ENCODE measurements at places on chromosomes 2 and 18. TPM values are rescaled to one million over a fixed set of nuclear protein-coding genes. Genes with fewer than 3 reads are reported as not detected.
A peak's percentile ranks its signal among the peaks of the same experiment; 100 is the strongest.

Gene ABCB11
- total RNA-seq, result not detected

Gene KIDINS220
- 28.9 TPM for total RNA-seq

Gene MAL
- 178 TPM for total RNA-seq

Gene TRABD2A
- 30.2 TPM for total RNA-seq

Gene POU3F3
- total RNA-seq, result not detected

Gene SH3RF3
- 0.05 TPM for total RNA-seq

Gene EFR3B
- 0.61 TPM for total RNA-seq

Gene FSHR
- not detected for total RNA-seq

Gene ABHD1
- total RNA-seq, result 0.29 TPM

Gene OTOF
- 115 TPM for total RNA-seq

- DNase-seq, result no peak
Measured at GRCh38 chr18:59057969-59058368, 81.7 kb upstream of the SEC11C start.

GRCh38 chr2:43165378-43166069 lies 60.9 kb downstream of the ZFP36L2 start:
- no peak for DNase-seq

GRCh38 chr2:106012001-106012590 lies 182.0 kb downstream of the UXS1 start:
- no peak for DNase-seq

DNA sequence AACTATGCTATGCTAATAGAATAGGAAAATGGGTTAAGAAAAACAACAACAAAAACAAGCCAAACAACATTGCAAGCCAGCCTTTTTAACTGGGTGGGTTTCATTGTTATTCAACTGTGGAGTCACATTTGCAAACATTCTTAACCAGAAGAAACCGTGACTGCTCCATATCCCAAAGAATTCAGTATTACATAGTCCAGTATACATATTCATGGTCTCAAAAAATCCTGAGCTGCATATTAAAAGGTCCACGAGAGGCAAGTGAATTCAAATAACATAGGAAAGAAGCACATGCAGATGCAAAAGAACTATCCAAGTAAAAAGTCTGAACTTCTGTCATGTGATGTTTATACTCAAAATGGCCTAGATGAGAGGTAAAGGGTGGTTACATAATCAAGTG lies 179.1 kb upstream of the ETAA1 start:
- no peak for DNase-seq

- no peak for DNase-seq
Measured at GRCh38 chr2:50515638-50516037, 516.3 kb downstream of the NRXN1 start.

DNA sequence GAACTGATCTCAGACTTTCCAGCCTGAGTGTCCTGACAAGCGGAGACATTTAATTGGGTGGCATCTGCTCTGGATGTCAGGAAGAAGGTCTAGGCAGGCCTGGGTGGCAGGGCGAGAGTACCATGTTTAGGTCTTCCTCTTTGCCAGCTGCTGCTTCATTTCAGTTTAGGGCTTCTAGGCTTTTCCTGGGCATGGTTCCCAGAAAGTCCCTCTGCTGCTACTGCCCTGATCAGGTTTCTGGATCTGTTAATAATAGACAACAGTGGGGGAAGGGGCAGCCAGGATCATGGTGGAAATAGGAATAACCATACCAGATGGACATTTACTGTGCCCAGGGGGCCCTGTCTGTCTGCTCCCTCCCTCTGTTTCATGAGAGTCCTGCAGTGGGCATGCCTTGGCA lies 2.3 kb upstream of the PLCD4 start:
- no peak for DNase-seq

DNA sequence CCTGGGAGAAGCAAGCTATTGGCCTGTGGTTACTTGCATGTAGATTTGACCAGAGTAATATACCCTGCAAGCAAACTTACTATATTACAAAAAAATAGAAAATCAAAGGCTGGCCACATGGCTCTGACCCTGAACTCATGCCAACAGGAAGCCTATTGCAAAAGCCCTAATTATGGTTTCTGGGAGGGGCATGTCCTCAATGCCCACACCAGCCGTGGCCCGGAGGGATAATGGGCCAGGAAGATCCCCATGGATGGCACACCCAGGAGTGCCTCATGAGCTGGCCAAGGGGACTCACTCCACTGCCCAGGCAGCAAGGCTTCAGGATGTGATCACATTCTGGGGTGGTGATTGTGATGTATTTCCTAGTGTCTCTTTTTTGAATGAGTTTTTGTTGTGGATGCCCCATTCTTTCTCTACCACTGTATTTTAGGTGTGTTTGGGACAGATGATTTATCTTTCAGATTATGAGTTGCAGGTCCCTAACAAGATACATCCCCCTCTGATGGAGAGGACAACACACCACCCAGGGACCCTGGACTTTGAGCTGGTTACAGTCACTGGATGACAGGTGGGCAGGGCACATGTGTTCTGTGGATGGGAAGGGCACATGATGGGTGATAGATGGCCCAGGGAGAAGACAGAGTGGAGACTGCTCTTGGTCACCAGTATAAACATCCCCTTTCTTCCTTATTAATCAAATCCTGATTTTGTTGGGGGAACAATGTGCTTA lies 18.7 kb upstream of the TFCP2L1 start:
- no peak for DNase-seq

GRCh38 chr2:113181258-113182051 lies 7.7 kb downstream of the PSD4 start:
- no peak for DNase-seq

- no peak for DNase-seq
Measured at GRCh38 chr2:21822505-21822904, 698.7 kb downstream of the TDRD15 start.

DNA sequence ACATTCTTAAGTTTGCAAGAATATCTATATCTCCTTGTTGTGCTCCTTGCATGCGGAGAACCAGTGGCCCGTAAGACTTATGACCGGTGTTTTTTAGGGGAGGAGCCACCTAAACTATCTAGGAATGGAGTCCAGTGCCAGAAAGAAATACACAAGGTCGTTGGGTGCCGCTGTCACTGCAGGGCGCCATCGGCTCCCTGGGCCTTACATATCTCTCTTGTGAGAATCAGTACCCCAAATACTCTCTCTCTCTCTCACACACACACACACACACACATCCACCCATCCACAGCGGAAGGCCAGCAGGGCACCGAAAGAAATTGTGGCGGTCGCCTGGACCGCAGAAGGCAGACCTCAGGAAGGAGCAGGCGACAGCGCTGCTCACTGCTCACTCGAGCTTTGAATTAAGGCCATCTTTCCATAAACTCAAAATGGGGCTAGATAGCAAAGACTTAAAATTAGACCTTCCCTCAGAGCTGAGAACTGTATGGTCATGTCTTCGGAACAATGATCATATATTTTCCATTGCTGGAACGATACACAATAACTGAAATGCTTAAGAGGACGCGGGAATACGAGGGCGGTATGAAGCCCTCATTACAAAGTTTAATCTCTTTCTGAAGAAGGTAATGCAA lies 10.4 kb downstream of the NR4A2 start:
- peak; percentile 57 for DNase-seq

DNA sequence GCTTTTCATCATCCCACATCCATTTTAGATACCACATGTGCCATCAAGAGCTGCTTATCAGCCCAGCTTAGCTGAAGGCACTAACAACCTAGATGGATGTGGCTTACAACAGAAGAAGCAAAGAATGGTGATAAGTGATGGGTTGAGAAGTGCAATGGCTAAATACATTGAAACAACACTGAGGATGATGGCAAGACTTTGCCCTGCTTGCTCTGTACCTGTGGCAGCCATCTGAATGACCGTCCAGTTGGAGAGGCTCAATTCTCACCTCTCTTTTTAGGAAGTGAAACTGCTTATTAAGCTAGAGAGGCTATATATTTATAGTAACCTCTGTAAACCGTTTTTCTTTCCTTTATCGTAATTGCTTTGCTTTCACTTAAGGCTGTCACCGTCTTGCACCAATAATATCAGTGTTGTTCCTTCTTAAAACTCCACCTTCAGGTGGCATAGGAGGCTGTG lies 5.7 kb downstream of the GPATCH11 start:
- DNase-seq, result no peak

DNA sequence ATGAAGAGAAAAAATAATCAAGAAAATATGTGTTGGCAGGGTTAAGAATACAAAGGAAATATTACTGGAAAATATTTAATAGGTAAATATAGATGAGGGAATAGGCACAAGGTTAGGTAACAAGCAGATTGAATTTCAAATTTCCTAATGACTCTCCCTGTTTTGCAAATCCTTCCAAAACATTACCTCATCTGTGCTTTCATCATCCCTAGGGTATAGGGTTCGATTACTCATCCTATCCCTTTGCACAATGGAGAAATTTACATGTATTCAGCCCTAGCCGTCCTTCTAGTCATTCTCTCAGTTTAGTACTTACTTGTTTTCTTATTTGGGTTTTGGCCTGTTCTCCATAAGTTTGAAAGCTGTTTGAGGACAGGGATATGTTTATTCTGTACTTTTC lies 864.6 kb upstream of the FSHR start:
- no peak for DNase-seq

GRCh38 chr18:59040770-59041148 lies 98.9 kb upstream of the SEC11C start:
- DNase-seq, result no peak

DNA sequence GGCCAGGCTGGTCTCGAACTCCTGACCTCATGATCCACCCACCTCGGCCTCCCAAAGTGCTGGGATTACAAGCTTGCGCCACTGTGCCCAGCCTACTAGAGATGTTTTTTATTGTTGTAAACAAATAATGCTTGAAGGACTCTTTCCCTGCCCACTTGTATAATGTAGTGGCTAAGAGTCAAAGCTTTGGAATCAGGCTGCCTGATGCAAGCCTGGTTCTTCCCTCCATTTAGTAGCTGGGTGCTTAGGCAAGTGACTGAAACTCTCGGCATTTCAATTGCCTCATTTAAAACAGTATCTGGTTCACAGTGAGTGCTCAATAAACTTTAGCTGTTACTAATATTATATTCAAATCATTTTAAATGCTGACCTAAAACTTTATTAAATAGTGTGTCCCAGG lies 264.0 kb upstream of the FBXO11 start:
- no peak for DNase-seq

DNA sequence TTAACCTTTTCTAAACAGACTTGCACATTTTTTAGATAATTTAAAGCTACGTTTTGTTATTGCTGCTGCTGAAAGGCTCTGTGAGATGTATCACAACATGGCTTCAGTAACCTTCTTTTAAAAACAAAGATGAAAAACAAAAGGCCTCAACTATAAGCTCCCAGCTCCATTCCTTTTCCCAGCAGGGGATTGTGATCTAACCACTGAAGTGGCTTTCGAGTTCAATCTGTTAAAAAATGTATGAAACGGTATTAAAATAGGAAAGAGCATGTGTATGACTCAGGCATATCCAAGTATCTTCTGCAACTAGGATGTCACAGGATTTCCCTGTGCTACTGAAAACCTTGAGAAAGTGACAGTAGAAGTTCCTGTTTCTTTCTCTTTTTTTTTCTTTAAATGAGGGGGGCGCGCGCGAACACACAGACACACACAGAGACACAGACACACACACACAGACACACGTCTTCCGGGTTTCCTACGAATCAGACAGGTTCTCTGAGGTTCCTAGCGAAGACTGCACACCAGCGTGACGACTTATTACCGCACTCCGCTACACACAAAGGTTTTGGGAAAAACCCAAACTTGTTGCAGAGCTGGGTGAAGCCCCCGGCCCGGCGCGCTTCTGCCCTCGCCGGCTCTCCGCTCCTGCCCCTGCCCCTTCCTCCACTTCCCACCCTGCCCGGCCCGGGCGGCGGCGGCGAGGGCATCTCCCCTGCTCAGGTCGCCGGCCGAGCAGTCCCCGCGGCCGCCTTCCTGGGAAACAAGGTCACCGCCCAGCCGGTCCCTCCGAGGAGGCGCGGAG lies 86.8 kb downstream of the RBMS1 start:
- peak; percentile 82 for DNase-seq

- DNase-seq, result no peak
Measured at GRCh38 chr2:199455210-199455544, 2.6 kb downstream of the SATB2 start.

- DNase-seq, result no peak
Measured at GRCh38 chr18:55338978-55339650, 248.9 kb downstream of the TCF4 start.

GRCh38 chr18:47168913-47169312 lies 7.3 kb downstream of the IER3IP1 start:
- peak; percentile 51 for DNase-seq

- no peak for DNase-seq
Measured at GRCh38 chr2:135227386-135227785, 175.3 kb downstream of the RAB3GAP1 start.

GRCh38 chr2:8882094-8882493 lies 44.7 kb upstream of the KIDINS220 start:
- DNase-seq, result no peak

- no peak for DNase-seq
Measured at GRCh38 chr18:65458871-65459270, 291.9 kb upstream of the CDH7 start.

- DNase-seq, result no peak
Measured at GRCh38 chr2:197500503-197501131, 438 bp downstream of the HSPE1 start.

GRCh38 chr18:35463050-35463449 lies 34.7 kb downstream of the INO80C start:
- DNase-seq, result no peak

DNA sequence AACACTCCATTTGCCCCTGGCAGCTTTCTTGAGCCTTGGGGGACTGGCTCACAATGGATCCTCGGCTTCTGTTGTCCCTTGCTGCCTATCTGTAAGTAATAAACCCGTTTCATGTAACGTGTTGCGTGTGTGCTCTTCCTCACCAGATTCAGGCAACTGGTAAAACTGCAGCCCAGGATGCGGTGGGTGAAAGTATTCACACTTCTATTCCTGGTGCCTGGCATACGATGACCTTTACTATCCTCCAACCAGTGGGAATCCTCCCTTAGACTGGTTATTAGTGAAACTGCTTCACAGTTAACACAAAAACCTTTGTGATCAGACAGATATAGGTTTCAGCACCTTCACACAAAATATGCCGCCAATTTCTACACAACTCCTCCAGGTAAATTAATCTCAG lies 13.6 kb upstream of the ICA1L start:
- no peak for DNase-seq

GRCh38 chr2:75994759-75995158 lies 284.0 kb upstream of the GCFC2 start:
- DNase-seq, result no peak

DNA sequence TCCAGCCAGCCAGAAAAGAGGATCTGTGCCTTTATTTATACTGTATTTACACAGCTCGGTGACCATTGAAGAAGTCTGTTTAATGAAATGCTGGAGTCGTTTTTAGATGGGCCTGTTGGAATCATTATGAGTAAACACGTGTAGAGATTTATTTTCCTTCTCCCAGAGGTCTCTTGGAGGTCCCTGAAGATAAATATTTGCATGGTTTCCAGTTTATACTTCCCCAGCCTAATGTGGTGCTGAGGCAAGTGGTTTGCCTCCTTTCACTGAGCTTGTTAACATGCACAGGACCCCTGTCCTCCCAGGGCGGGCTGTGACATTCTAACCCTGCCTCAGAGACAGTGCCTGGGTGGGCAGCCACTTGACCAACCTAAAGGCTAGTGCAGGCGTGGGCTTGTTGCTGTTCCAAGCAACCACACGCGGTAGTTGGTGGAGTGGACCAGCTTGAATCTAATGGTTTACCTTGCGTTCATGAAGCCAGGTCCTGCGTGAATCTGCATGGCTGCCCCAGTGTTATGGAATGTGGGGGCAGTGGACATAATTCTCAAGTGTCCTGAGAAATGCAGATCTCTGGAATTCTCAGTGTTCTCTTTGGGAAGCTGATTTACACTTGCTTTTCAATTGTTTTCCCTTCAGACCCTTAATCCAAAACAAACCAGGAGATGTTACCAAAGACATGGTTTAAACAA lies 130.2 kb upstream of the DLX2 start:
- no peak for DNase-seq

Data from activated CD8-positive, alpha-beta memory T cell treated with anti-CD3 and anti-CD28 coated beads, Interleukin-2, amount 10 ng/mL, durations not matched to agents 7 days and 5 days (primary cell).